Hematopoietic multipotent progenitor cell treated with erythropoietin and hydrocortisone succinate and interleukin-3 and kit ligand, for 8 days (in vitro differentiated cells): ENCODE measurements at places on chromosomes 5 and 9.

- no peak for DNase-seq
Measured at GRCh38 chr9:88242879-88243278, 104.6 kb upstream of the SPATA31C2 start.

DNA sequence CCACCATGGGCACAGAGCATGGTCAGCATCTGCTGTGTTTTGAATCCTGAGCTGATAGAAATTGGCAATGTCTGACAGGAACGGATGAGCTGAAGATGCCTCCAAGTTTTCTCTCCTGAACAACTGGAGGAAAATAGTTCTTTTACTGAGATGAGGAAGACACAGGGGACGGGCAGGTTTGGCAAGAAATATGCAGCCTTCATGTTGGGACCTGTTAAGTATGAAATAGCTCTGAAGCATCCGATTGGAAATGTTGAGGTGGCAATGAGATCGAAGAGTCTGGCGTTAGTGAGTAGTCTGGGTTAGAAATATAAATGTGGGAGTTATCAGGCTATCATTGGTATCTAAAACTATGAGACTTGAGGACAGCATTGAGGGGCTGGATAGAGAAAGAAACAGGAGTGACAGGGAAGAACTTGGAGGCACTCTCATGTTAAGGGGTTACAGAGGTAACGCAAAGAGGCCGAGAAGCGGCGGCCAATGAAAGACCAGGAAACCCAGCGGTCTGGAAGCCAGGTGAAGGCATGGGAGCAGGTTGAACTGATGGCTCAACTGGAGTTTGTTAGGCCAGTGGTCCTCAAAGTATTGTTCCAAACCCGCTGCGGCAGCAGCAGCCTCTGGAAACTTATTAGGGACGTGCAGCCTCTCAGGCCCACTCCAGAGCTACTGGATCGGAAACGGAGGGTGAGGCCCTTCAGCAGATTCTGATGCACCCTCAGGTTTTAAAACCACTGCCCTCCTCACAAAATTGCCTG lies 1.0 kb upstream of the MAMDC2 start:
- no peak for DNase-seq

DNA sequence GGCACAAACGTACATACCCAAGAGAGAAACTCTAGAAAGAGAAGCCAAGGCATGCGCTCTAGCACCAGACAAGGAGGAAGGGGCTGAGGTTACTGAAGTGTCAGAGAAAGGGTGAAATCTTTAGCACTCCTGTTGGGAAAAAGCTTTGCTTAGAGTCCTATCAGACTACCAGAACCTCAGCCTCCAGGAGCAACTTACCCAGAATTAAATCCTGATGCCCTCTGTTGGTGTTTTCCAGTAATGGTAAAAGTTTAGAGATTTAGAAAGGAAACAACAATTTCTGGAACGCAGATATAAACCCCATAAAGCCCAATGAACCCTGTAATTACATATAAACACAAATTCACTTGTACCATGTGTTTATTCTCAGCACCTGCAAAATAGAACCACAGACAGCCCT lies 33.2 kb upstream of the ASTN2 start:
- no peak for DNase-seq

GRCh38 chr5:91074615-91075014 lies 308.5 kb downstream of the ARRDC3 start:
- DNase-seq, result no peak

GRCh38 chr5:179484201-179484600 lies 66.2 kb upstream of the RUFY1 start:
- no peak for DNase-seq

- DNase-seq, result no peak
Measured at GRCh38 chr5:72204946-72205345, 97.7 kb downstream of the MAP1B start.

- DNase-seq, result no peak
Measured at GRCh38 chr9:112537561-112537960, 50.9 kb downstream of the KIAA1958 start.

DNA sequence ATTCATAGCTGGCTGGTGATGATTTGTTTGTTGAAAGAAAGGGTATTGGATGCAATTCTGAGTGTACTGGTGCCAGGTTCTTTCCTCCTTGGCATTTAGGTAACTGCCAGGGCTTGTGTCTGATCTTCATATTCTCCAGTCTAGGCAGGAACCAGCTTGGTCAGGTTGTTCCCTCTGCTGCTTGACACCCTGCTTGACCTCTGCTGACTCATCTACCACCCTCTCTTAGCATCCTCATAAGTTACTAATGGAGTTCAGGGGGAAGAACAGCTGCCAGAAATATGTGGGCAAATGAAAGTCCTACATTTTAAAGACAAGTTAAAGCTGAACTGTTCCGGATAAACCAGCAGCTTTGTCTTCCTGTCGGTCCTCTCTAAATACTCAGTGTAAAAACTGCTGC lies 116.1 kb upstream of the TNC start:
- DNase-seq, result no peak

- DNase-seq, result no peak
Measured at GRCh38 chr5:65919773-65920172, 6.6 kb upstream of the ERBIN start.

GRCh38 chr9:129458663-129459546 lies 162.0 kb downstream of the C9orf50 start:
- DNase-seq, result no peak

DNA sequence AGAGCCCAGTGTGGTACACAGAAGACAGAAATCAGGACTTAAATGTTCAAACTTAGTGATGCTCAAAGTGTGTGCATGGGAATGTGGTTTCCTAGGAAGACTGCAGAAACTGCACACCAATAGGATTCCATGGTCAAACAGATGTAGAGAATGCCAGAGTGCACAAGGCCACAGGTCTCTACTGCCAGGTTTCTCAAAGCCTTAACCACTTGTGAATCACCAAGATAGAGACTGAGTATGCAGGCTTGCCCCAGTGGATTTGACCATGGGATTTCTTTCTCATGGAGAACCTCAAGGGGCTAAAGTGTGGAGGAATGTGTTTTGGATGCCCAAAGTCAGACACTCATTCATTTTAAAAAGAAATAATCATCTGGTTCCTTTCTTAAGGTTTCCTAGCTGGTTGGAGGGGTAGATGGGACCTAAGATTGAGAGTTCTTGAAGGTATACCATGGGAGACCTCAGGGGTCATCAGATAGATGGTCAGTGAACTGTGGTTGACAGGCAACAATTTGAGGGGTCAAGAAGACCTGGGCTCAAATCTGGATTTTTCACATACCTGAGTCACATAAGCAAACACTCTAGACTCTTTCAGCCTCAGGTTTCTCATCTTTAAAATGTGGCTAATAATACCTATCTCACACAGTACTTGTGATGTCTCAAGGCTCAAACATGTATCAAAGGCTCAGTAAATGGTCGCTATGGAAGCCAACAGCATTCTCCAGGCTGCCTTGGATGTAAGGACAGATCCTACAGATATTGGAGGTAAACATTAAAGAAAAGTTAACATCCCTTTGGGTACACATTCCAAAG lies 81.1 kb downstream of the BOD1 start:
- DNase-seq, result no peak

GRCh38 chr9:18534611-18535010 lies 60.7 kb downstream of the ADAMTSL1 start:
- no peak for DNase-seq

- no peak for DNase-seq
Measured at GRCh38 chr9:90579181-90579580, 63.4 kb downstream of the DIRAS2 start.

DNA sequence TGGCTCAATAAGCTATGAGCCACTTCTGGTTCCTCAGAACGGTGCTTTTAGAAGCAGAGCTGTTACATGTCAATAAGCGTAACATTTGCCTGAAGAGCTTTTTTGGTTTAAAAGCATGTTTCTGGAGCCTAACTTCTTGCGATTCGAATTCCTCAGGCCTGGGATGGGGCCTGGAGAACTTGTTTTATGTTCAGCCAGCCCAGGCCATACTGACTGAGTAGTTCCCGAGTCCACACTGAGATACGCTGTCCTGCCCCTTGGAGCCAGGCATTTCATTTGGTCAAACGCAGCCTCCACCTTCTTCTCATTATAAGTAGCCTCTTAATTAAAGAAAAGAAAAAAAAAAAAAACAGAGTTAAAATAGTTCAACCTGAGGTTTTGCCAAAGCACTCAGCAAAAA lies 260.6 kb upstream of the ANKRD55 start:
- no peak for DNase-seq

- DNase-seq, result no peak
Measured at GRCh38 chr5:143551820-143552251, 148.3 kb upstream of the NR3C1 start.

DNA sequence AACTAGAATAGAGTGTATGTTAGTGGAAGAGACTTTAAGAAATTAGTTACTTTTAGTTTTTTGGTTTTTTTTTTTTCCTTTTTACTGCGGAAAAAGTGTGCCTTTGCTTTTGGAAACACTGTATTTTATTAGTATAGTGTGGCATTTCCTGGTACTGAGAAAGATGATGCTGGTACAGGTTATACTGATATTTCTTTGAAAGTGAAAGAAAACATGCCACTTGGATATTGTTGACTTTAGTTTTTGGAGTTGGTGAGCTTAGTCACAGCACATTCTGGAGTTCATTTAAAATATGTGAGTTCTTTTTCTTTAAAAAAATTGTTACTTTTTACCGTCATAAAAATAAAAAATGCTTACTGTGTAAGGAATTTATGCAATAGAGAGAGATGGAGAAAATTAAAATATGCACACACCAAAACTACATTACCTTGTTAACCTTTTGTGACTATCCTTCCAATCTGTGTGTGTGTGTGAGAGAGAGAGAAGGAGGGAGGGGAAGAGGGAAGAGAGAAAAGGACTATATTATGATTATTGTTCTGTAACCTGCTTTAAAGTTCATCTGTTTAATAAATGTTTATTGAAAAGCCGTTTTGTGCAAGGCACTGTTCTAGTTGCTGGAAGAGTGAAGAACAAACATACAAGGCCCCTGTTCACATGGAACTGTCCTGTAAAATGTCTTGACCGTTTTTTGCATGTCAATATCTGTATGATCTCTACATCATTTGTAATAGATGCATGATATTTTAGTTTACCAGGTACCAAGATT lies 1.9 kb downstream of the UGCG start:
- DNase-seq, result no peak
